K562 (cell line): ENCODE measurements at places on chromosomes 1 and 21. TPM values are rescaled to one million over a fixed set of nuclear protein-coding genes. Genes with fewer than 3 reads are reported as not detected.

PPIAL4G gene
- not detected in 2 replicates for total RNA-seq

F11R gene
- 52.9 and 60.6 TPM in 2 replicates for total RNA-seq

IQGAP3 gene
- total RNA-seq, result 14.1 and 16.6 TPM in 2 replicates

MYBPHL gene
- total RNA-seq, result 0.34 and 0.66 TPM in 2 replicates

FAM151A gene
- total RNA-seq, result not detected in 2 replicates

- no peak for DNase-seq
Measured at GRCh38 chr1:186503190-186503589, 42.3 kb upstream of the PDC start.

GRCh38 chr21:39048574-39048973 lies 134.7 kb downstream of the PSMG1 start:
- no peak for DNase-seq

GRCh38 chr1:177392336-177392735 lies 221.6 kb downstream of the BRINP2 start:
- DNase-seq, result no peak
